AG09319 (cell line): ENCODE measurements at places on chromosomes 1 and 21.

- DNase-seq: no peak
These were observed 51.7 kb upstream of the BARHL2 start for GRCh38 chr1:90768826-90769225.

DNA sequence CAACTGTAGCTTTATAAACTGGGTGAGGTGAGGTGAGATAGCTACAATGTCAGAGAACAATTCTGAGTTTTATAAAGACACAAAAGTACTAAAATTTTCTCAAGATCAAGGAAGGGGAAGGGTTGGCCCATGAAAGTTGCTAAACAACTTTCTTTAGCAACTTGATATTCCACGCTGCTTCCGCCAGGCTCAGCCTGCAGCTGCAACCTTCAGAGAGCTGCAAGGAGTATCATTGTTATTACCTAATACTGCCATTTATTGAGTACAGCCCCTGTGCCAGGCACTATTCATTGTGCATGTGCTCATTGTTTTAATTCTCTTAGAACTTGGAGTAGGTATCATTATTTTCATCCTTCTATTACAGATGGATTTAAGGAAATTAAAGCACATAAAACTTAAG is 34.1 kb upstream of the SUCO start:
- DNase-seq: no peak

GRCh38 chr1:112141923-112142322 is 152.5 kb upstream of the KCND3 start:
- no peak for DNase-seq

- DNase-seq: no peak
These were observed 284.9 kb downstream of the AJAP1 start for GRCh38 chr1:4939266-4939665.

DNA sequence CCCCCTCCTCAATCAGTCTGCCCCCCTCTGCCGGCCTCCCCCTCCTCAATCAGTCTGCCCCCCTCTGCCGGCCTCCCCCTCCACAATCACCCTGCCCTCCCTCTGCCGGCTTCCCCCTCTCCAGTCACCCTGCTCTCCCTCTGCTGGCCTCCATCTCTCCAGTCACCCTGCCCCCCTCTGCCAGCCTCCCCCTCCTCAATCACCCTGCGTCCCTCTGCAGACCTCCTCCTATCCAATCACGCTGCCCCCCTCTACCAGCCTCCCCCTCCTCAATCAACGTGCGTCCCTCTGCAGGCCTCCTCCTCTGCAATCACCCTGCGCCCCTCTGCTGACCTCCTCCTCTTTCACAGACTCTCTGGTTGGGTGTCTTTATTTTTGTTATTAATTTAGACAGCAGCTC is 11.5 kb upstream of the C1orf198 start:
- DNase-seq: no peak

GRCh38 chr1:67190942-67191341 is 24.7 kb downstream of the IL23R start:
- no peak for DNase-seq

GRCh38 chr1:214259353-214259977 is 21.5 kb upstream of the SMYD2 start:
- DNase-seq: no peak

DNA sequence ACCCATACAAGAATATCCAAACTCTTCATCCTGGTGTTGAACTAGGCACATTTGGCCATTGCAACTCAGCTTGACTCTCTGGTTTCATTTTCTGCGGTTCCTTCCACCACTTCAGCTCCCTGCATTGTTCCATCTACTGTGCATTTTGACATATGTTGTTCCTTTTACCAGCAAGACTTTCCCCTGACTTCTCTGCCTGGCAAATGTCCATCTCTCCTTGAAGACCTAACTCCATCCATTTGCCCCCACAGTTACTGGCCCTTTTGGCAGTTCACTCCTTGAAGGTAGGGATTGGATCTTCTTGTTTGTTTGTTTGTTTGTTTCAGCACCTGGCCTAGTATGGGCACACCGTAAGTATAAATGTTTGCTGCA is 8.7 kb downstream of the PADI2 start:
- DNase-seq: no peak

GRCh38 chr1:185337246-185337645 is 20.2 kb upstream of the IVNS1ABP start:
- DNase-seq: no peak

GRCh38 chr1:67264899-67265298 is 42.8 kb upstream of the IL12RB2 start:
- no peak for DNase-seq

- no peak for DNase-seq
These were observed 40.4 kb downstream of the GNG12 start for GRCh38 chr1:67792741-67793458.

- DNase-seq: no peak
These were observed 3.2 kb upstream of the NADK start for GRCh38 chr1:1781526-1781903.

GRCh38 chr1:3380469-3380868 is 74.0 kb upstream of the ARHGEF16 start:
- DNase-seq: no peak

DNA sequence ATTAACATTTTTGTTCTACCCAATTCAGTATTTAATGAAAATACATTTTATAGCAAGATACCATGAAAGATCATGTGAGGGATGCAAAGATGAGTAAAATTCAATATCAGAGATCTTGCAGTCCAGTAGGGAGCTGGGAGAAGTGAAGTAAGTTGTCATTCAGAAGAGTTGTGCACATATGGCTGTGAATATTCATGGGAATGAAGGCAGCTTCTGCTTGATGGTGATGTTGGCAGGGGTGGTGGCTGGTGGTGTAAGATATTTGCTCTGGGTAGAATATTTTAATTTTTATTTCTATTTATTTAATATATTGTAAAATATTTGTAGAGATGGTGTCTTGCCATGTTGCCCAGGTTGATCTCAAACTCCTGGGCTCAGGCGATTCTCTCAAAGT is 72.0 kb upstream of the GCLM start:
- no peak for DNase-seq

DNA sequence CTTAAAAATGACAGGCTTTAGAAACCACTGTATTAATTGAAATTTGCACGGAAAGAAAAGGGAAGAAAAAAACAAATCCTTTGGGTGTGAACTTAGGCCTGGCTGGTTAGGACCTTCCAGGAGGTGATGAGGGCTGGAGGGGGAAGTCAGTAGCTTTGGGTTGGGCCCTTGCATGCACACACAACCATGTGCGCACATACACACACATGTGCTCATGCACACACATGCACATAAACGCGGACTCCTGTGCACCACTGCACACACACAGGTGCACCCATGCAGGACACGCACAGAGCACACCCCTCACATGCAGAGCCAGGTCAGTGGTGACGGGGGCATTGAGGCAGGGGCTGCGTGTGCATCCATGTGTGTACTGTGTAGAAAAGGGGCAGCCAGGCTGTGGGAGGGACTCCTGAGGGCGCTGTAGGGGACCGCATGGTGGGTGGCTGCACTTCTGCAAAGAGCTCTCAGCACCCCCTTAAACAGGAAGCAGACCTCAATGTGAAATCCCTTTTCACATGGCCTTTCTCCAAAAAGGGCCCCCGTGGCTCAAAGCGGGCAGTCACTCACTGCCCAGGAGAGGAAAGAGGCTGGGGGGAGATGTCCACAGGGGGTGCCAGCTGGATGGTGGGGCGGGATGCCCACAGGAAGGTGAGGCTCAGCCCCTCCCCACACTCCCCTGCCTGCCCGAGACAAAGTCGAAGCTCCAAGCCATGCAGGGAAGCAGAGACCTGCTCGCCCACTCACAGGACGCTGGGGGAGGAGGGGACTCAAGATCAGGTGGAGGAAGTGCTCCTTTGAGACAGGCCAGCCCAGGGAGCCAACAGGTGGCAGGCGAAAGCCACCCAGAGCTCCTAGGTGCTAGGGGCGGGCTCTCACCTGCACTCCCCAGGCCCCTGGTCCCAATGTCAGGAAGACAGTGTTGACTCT is 95.2 kb downstream of the ITPKB start:
- DNase-seq: no peak

DNA sequence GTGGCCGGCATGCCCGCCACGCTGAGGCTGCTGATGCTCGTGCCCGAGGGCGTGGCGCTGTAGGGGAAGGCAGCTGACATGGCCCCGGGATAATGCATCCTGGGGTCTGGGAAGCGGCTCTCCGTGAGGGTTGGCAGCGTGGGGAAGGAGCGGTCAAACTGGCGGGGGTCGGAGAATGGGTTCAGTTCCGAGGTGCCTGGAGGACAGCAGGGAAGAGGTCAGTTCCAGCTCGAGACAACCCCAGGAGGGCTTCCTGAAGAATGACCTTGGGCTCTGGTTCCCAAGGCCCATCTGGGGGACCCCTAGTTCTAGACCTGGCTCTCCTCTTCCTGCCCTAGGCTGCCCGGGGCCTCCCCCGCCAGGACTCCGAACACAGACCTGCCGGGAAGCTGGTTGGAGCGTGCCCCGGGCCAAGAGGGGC is 27.6 kb downstream of the RUNX3 start:
- no peak for DNase-seq

GRCh38 chr1:89954401-89954800 is 40.5 kb upstream of the ZNF326 start:
- no peak for DNase-seq

- no peak for DNase-seq
These were observed 40.3 kb downstream of the IER5 start for GRCh38 chr1:181128592-181129497.

DNA sequence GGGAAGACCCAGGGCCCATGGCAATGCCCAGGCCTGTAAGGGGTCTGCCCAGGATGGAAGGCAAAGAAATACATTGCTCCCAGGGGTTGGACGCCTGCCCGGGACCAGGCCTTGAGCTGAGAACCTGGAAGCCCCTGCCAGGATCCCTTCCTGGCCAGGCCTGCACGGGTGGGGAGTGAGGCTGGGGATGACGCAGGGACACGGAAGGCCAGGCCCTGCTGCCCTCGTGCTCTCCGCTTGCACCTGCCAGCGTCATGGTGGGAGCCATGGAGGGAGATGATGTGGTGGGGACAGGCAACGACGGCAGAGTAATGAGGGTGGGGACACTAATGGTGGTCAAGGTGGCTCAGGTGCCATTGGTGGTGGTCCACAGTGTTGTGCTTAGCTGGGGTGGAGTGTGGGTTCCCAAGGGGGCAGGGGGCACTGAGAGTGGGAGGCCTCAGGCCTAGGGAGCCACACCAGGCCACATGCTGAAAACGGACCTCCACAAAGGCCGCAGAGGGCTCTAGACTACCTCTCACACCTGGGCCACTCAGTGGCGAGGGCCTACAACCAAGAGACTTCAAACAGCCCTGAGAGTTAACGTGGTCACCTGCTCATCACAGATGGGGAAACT is 4.3 kb downstream of the HES3 start:
- DNase-seq: no peak

DNA sequence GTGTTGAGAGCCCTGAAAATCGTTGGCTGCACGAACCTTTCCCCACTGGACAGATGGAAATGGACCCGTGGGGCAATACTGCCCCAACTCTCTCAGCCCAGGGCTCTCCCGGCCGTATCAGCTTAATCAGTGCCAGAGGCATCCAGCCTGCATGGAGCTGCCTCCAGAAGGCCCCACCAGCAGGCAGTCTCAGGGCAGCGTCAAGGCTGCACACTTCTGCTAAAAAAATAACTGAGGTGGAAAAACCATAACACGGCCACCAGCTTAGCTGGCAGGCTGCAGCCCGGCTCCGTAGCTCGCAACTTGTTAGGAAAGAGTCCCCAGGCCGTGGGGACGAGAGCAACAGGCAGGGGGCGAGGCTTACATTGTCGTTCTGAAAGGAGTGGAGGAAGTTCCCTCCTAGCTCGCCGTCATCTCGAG is 27.9 kb downstream of the MRPL37 start:
- DNase-seq: no peak

- DNase-seq: no peak
These were observed 28.9 kb downstream of the EPHX1 start for GRCh38 chr1:225838793-225839192.

GRCh38 chr1:62906428-62906886 is 122.5 kb downstream of the ATG4C start:
- no peak for DNase-seq

DNA sequence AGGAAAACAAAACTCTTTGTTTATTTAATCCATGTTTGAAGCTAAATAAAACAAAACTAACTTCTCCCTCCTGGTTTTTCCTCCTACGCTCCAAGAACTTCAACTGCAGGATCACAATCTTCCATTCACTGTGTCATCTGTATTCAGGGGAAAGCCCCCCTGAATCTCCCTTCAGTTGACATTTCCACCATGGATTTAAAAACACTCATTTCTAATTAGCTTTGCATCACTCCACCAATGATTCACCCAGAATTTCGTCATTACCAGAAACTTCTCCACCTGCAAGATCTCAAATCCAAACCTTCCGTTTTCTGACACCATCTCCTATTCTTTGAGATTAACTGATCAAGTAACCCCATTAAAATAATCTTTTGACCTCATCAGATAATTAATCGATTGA is 10.9 kb upstream of the RGS5 start:
- DNase-seq: no peak

GRCh38 chr1:167330601-167331293 is 110.1 kb downstream of the POU2F1 start:
- no peak for DNase-seq

GRCh38 chr1:94056171-94056570 is 64.8 kb downstream of the ABCA4 start:
- DNase-seq: no peak

DNA sequence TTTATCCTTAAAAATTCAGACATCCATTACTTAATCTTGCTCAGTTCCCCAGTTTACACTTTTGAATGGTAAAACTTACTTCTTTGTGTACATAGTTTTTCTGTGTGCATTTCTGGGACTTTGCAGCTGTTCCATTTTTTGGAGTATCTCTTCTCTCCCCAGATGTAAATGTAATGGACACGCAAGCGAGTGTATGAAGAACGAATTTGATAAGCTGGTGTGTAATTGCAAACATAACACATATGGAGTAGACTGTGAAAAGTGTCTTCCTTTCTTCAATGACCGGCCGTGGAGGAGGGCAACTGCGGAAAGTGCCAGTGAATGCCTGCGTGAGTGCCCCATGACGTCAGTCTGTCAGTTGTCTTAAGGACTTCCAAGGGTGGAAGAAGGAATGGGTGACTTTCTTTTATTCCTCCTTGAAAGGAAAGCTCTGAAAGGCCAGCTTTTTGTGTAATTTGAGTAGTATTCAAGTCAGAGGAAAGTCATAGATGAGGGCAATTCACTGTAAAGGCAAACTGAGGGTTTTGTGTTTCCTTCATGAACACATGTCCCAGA is 75.7 kb upstream of the LAMC2 start:
- no peak for DNase-seq

GRCh38 chr1:7781923-7782495 is 2.1 kb upstream of the PER3 start:
- no peak for DNase-seq

DNA sequence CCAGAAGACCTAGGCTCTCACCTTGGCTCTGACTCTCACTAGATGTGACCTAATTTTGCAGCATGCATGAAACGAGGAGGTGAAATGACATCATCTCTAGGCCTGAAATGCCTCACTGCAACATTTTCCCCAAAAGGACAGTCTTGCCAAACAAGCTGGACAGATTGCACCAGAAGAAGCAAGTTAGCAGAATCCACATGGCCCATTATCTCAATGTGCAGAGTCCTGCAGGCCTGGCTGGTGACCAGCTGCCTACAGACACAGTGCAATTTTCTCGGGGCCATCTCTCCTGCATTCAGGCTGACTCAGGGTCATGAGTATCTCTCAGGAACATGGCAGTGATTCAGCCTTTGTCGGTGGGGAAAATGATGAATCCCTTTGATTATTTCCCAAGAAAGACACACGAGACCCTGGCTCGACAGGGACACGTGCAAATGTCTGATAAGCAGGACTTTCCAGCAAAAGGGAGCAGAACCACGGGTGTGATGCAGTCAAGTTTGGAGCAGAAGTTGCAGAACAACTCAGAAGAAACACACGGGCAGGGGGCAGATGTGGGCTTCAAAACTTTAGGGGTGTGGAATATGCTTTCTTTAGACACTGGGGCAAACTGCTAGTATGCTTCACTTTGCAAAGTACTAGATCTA is 38.7 kb downstream of the TRIM67 start:
- no peak for DNase-seq

- DNase-seq: no peak
These were observed 32.1 kb upstream of the CLIC4 start for GRCh38 chr1:24713176-24713575.
